Fibroblast of the conjunctiva (primary cell): ENCODE measurements at places on chromosomes 5 and 9.

DNA sequence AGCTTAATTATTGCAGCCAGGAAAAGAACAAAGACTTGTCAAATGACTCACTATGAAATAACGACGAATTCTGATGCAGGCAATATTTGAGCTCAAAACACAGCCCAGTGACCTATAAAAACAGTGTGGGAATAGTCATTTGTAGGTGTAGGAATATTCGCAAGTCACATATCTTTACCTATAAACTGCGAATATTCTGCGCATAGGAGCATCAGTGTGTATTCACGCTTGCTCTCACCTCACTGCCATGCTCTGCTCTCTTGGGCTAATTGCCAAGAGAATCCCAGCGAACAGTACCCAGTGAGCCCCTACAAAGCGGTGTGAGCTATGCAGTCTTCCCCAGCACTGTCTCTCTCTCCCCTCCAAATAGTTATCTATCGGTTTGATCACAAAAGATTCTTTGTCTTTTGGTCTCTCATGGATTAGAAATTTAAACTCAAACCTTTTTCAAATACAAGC, 74.2 kb downstream of the ST8SIA4 start:
- no peak for DNase-seq

DNA sequence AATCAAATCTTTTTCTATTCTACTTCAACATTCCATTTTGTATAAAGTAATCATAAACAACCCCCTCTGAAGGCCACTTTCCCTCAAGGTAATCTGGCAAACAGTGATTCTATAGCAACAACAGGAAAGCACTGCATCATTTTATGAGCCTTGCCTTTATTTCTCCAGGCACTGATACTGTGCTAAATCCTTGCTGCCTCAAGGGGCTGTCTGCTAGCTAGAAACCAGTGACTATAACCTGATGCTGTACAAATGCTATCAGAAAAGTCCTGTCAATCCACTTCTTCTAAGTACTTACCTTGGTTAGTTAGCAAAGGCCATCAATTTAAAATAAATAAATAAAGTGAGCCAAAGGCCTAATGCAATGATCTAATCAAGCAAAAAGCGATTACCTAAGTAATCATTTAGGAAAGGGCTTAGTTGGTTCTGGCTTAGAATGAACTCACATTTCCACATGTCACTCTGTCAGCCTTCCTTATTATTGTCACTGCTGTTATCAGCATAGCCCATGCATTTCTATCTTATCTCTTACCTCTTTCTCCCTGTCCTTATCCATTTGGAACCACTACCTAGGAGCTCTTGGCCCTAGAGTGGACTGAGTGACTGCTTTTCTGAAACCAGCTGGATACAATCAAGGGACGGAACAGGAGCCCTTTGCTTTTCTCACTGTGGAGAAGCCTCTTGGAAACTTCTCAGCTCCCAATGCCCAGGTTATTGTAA, 246.1 kb upstream of the MEF2C start:
- no peak for DNase-seq

DNA sequence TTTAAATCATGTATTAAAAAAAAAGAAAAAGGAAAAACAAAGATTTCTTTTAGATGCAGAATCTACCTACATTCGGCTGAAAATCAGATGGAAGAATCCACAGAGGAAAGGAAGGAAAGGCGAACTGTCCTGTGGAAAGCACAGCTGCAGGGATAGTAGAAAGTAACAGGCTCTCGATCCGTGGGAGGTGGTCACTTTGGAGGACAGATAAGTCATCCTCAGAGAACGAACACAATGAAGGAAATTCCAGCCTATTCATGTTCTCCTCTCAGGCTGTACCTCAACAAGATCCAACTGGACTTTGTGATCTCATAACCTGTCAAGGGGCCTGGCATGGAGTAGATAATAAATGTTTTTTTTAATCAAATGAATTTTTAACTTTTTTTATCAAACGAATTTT, 72.8 kb downstream of the NR6A1 start:
- no peak for DNase-seq

- peak; percentile 34 for DNase-seq
These were observed 137.7 kb downstream of the PRELID2 start for GRCh38 chr5:145697251-145697990.

DNA sequence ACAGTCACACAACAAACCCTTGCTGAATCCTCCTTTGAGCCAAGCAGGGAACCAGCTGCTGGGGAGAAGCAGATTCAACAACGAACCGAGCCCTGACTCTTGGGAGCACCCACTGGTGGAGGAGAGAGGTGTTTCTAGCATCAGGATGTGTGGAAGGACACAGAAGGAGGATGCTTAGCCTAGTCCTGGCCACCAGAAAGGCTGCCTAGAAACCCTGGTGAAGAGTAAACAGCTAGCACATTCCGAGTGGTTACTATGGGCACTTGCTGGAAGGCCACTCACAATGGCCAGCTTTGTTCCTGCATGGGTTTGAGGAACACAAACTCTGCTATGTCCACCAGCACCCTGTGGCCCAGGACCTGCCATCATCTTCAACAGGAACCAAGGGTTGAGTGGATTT, 1.8 kb downstream of the TIFAB start:
- no peak for DNase-seq

DNA sequence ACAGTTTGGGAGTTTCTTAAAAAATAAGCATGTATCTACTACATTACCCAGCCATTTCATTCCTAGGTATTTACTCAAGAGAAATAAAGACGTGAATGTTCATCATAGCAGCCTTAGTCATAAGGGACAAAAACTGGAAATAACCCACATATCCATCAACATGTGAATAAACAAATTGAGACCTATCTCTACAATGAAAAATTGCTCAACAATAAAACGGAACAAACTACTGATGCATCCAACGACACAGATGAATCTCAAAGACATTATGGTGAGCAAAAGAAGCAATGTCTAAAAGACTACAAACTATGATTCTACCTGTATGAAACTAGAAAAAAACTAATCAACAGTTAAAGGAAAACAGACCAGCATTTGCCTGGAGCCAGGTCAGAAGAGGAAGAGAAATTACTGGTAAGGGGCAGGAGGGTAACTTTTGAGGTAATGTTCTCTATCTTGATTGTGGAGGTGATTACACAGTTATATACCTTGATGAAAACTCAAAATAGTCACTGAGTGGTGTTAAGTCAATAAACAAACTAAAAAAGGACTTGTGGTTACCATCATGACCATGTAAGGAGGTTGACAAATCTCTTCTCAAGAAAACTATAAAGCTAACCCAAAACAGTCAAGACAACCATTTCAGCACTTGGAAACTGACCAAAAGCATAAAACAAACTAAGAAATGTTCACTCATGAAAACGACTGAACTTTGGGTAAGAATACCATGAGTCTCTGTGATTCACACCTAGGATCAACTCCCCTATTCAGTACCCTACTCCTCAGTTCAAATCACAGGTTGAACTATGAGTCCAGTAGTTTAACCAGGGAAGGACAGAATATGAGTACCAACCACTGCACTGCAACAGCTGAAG, 10.4 kb downstream of the UIMC1 start:
- DNase-seq, result no peak

DNA sequence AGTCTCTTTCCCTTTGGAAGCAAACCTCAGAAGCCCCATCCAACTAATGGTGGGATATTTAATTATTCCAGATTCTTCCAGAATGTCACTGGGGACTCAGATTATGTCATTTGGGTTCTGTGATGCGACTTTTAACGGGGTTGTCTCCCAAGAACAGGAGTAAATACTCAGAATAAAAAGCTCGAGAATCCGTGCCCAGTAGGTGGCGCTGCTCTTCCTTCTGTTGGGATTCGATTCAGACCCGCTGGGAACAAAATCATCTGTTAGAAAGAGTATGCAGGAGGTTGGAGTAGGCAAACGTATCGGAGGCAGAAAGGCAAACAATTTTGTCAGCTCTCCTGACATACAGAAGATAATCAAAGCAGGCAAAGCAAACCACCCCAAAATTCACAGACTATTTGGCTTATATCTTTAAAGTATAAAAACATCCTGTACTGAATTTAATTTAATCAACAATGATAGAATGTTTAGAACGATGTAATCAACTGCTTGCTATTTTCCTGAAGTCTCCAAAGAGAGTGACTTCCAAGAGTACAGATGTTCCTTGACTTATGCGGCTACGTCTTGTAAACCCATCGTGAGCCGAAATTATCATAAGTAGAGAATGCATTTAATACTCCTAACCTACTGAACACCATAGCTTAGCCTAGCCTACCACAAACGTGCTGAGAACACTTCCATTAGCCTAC, 169.8 kb upstream of the RAI14 start:
- peak; percentile 76 for DNase-seq
